T-helper 9 cell (primary cell): ENCODE measurements at places on chromosomes 1 and 21.

GRCh38 chr1:37128091-37128490 lies 93.8 kb upstream of the GRIK3 start:
- no peak for DNase-seq

DNA sequence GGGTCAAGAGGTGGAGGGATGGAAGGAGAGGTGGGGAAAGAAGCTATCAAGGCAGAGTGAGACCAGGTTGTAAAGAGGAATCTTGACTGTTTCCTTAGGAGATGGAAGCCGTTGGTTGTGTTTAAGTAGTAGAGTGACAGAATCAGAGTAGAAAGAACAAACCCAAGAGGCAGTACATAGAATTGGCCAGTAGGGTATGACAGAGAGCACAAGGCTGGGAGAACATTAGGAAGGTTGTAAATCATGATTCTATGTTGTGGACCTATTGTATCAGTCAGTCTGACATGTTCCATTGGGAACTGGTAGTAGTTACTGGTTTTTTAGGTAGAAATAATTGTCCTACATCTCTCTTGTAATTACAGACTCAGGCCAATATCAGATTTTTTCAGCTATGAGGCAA lies 486.9 kb upstream of the USP24 start:
- DNase-seq: no peak

DNA sequence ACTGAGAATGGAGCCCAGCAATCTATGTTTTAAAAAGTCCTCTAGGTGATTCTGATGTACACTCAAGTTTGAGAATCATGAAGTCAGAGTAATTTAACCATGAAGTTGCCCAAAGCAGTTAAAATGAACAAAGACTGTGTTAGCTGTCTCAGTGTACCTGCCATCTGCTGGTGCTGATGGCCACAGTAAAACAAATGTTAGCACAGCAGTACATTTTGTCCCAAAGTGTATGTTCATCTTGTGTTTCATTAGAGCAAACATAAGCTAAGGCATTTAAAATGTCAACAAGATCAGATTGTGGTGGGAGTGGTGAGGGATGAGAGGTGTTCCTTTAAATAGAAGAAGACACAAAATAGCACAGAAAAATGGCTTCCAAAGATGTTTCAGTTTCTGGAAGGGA lies 31.1 kb downstream of the FYB2 start:
- DNase-seq: no peak

DNA sequence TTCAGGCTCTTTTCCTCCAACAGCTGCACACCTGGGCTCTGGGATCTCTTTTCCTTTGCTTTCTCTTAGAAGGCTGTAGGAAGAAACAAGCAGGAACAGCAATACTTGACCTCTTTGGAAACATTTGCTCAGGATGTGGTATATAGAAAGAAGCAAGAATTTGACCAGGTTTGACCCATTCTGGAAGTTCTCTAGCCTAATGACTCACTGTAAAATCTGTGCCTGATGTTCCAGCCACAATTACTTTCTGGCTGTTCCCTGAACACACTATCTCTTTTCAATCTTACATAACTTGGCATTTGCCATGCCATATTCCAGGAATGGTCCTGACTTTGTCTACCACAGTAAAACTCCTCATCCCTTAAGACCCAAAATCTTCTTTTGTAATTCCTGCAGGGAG lies 419.9 kb upstream of the DAB1 start:
- DNase-seq: no peak

- DNase-seq: no peak
Measured at GRCh38 chr1:117089996-117090395, 29.9 kb downstream of the TTF2 start.
